ENCODE measurements at places on chromosomes 13 and 19.

DNA sequence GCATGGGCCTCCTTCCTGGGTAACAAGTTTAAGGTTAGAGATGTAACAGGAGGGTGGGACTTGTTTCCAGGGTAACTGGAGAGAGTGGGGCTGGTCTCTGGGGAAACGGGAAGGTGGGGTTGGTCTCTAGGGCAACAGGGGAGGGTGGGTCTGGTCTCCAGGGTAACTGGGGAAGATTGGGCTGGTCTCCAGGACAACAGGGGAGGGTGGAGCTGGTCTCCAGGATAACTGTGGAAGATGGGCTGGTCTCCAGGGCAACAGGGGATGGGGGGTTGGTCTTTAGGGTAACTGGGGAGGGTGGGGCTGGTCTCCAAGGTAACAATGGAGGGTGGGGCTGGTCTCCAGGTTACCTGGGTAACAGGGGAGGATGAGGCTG is 36.5 kb downstream of the SPTBN4 start:
- DNase-seq, result no peak

DNA sequence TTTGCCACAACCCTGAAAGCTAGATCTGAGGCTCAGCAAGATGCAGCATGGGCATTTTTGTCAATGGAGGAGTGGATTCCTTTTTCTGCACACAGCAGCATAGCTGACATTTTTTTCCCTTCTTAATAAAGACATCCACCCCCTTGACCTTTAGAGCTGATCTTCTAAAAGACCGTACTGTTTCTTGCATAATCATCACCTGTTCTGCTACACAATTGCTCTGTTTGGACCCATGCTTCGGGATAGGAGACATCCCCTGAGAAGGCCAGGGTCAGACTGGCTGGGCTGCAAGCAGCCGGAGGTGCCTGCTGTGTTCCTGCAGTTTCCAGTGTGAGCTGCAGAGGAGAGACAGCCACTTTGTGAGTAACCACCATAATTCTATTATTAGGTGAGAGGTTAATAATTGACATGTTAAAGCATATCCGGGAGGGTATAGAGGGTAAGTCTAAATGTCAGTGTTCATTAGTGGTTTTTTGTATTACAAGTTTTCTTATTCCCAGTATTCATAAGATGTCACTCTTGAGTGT is 108.5 kb upstream of the C1QTNF9B start:
- no peak for DNase-seq

DNA sequence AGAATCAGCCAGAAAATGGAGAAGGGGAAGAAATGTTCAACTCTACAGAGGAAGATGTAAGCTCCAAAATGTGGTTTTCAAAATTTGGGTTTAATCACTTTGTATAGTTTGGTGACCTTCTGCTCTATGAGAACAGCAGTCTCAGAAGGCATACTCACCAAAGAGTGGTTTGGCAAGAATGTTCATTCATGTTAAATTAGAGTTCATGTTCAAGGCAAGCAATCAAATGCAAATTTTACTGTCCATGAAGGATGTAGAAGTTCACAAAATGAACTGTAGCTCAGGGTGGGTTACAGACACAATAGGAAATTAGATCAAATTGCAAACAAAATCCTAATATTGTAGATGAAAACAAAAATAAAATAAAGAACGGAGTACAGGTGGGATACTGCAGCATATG is 606.7 kb upstream of the PCDH20 start:
- no peak for DNase-seq

GRCh38 chr13:24243302-24243701 is 66.1 kb upstream of the C1QTNF9 start:
- no peak for DNase-seq

DNA sequence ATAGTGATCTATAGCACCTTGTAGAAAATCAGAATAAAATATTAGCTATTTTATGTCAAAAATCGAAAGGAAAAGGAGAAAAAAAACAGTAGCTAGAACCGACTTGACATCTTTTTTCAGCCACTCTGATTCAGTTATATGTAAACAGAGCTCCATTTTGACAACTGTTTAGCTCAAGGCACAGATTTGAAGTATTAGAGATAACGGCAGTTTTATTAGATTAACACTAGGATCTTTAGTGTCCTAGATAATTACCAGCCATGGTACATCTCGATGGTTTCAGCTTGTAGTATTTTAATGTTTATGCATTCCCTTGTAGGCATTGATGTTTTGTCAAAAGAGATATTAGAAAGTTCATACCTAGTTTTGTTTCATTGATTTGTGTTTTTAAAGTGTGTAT is 67.3 kb downstream of the PCDH17 start:
- DNase-seq, result no peak

GRCh38 chr13:67134417-67135129 is 95.6 kb downstream of the PCDH9 start:
- no peak for DNase-seq

DNA sequence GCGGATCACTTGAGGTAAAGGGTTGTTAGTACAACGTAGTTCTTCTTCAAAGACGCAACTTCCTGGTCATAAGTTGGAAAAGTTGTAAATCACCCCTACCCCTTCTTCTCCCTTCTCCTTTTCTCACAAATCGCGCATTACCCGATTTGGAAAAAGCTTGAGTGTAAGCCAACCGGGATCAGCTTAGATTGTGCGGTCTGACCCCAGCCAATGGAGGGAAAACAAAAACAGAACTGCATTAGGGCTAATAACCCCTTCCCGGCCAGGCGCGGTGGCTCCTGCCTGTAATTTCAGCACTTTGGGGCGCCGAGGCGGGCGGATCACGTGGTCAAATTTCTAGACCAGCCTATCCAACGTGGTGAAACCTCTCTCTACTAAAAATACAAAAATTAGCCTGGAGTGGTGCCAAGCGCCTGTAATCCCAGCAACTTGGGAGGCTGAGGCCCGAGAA is 806 bp downstream of the ZNF90 start:
- no peak for DNase-seq

GRCh38 chr13:29987340-29987739 is 136.9 kb upstream of the UBL3 start:
- no peak for DNase-seq

DNA sequence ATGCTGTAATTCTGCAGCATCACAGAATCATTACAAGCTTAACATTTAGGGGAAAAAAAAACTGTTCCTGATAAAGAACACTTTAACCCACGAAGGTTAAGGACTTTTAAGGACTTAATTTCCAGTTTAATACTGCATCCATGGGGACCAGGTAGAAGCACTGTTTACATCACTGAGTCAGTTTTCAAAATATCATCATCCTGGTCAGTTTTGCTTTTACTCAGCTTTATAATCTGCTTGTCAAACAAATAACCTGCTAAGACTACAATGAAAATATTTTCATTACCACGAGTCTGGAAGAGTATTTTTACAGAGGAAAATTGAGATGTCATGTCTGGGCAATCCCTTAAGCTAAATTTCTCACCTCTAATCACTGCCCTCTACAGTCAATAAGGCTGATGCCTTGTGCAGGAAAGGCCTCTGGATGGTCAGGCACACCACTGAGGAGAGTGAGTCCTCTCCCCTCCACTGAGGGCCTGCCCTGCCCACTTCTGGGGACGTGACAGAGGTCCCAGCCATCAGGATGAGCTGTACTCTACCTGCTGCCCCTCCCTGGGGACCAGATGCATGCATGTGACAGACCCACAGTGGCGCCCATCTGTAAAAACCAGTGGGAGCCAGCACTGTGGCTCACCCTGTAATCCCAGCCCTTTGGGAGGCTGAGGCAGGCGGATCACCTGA is 31.0 kb downstream of the FOXO1 start:
- no peak for DNase-seq

DNA sequence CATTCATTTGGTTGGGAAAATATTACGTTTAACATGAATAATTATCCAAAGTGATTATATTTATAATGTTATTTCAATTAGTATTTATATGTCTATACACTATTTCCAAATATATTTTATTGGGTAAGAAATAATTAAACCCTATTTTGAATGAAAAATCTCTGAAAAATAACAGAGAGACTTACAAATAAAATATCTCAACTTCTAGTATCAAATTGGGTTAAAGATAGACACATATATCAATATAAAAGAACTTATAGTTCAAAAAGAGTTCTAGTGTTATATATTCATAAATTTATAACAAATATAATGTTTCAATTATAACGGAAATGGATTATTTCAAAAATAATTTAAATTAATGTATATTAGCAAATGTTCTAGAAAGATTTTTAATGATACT is 482.6 kb upstream of the PCDH20 start:
- DNase-seq, result no peak

GRCh38 chr13:79874396-79875360 is 393.7 kb downstream of the NDFIP2 start:
- no peak for DNase-seq

DNA sequence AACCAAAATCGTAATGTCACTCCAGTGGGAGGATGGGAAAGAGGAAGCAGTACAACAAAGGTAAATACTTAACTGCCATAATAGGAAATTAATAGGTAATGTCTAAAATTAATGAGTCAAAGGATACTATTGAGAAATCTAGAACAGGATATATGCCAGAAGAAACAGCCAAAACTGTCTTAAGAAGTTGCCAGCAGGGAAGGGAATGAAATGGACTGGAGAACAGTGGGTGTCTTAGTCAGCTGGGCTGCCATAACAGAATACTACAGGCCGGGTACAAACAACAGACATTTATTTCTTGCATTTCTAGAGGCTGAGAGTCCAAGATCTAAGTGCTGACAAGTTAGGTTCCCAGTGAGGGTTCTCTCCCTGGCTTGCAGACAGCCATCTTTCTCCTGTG is 40.3 kb upstream of the IPO5 start:
- DNase-seq, result no peak

GRCh38 chr19:46350029-46350757 is 3.3 kb downstream of the PPP5C start:
- no peak for DNase-seq

DNA sequence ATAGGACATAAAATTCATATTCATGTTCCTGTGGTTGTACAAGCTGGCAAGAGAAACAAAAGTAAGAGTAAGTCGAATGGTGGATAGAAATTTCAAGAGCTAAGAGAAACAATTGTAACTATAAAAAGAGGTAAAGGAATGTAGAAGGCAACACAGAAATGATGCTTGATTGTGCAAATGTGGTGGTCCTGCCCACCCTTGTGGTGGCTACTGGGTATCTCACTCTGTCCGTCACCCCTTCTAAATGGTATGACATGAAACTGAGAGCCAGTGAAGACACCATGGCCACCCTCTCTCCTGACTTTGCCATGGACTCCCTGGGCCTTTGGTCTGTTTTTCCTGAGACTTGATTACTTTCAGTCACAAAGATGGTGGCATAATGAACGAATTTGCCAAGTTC is 925.9 kb upstream of the SLITRK6 start:
- peak; percentile 9 for DNase-seq

DNA sequence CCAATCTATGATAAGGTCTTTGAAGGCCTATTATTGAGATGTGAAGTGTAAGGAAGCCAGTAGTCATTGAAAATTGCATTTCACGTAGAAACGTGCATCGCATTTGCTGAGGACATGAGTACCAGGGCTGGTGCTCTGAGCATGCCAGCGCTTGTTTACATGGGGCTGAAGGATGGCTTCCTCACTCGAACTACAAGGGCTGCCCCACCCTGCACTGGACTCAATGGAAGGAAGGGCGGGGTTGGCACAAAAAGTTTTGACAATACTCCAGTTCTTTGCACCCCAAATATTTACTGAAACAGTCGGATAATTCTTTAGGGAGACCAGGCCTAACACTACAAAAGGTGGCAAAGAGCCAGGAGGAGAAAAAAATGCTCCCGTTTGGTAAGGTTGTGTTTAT is 28.9 kb upstream of the MED4 start:
- DNase-seq, result no peak

DNA sequence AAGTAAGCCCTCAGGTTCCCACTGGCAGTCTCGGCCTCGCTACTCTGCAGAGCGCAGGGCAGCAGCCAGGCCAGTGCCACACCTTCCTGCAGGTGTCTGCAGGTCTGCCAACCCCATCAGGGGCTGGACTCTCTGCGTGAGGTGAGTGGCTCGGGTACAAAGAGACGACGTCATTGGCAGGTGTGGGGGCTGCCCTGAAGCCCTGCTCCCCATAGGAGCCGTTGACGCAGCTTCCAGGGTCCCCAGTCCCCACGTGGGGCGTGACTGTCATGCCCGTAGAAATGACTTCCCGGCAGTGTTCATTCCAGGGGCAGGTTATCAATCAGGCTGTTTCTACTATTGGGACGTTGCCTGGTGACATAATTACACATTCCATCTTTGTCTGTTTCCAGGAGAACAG is 15.3 kb upstream of the GJB6 start:
- DNase-seq, result no peak

DNA sequence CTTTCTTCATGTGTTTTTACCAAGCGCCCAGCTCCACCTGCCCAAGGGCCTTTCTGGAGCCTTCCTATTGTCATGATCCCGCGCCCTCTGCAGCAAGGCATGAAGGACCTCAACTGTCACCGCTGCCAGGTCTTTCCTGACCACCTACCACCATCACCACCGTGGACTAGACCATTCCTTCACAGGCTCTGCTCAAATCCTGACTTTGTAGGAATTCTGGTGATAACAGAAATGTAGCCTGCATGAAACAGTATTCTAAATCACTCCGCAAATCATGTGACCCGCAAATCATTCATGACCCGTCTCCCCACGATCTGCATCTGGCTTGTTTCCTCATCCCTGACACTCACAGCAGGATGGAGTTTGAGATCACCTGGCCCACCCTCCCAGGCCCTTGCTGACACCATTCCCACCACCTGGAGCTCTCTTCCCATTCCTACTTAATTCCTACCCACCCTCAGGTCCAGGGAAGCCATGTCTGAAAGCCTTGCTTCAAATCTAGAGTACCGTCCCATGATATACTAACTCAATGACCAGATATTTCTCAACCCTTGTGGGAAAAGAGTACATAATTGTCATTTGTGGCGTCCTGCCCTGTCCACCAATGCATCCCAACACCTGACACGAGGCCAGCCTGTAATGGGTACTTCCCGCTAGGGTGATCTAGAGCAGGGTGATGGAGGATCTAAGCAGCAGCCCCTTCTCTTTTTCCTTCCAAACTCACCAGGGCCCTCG is 1.3 kb downstream of the UBE2S start:
- DNase-seq, result no peak

GRCh38 chr19:38699027-38699346 is 45.3 kb downstream of the CAPN12 start:
- no peak for DNase-seq

DNA sequence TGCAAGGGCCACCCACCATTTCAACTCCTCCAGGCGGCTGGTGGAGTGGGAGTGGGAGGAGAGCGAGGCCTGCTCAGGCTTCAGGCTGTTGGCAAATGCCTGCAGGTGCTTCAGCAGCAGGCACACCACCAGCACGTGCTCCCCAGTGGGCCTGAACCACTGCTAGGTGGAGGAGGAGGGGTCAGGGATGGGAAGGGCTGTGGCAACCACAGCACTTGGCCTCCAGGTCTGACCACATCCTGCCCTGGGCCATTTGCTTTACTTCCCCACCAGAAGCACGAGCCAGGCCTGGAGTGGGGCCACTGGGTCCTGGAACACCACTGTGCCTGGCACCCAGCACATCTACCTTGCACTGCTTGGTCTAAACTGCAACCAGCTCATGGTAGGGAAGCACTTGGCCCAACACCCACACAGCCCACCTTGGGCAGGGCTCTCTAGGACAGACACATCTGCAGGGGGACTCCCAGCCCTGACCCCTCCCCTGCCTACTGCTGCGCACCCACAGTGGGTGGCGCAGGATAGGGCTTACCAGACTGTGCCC is 26.2 kb downstream of the TUBA3C start:
- DNase-seq, result no peak
